Caki2 (cell line): ENCODE measurements at places on chromosomes 7 and 10. TPM values are rescaled to one million over a fixed set of nuclear protein-coding genes. Genes with fewer than 3 reads are reported as not detected.

GRCh38 chr7:24840563-24840962 lies 83.3 kb upstream of the GSDME start:
- DNase-seq, result no peak

GRCh38 chr7:123876557-123877256 lies 31.7 kb downstream of the HYAL4 start:
- DNase-seq, result peak; percentile 4

DNA sequence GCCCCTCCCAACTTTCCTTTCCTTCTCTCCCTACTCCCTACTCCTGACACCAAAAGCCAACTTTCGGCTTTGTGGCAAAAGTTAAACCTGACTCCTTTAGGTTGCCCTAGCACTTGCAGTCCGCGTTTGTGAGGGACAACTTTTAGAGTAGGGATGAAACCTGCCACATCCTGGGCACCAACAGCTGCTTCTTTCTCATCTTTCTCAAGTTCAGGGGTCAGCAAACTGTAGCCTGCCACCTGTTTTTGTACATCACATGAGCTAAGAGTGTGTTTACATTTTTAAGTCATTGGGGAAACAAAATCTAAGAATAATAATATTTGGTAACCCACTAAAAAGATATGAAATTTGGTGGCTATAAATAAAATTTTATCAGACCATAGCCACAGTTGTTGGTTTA lies 660.6 kb downstream of the KCNMA1 start:
- no peak for DNase-seq

DNA sequence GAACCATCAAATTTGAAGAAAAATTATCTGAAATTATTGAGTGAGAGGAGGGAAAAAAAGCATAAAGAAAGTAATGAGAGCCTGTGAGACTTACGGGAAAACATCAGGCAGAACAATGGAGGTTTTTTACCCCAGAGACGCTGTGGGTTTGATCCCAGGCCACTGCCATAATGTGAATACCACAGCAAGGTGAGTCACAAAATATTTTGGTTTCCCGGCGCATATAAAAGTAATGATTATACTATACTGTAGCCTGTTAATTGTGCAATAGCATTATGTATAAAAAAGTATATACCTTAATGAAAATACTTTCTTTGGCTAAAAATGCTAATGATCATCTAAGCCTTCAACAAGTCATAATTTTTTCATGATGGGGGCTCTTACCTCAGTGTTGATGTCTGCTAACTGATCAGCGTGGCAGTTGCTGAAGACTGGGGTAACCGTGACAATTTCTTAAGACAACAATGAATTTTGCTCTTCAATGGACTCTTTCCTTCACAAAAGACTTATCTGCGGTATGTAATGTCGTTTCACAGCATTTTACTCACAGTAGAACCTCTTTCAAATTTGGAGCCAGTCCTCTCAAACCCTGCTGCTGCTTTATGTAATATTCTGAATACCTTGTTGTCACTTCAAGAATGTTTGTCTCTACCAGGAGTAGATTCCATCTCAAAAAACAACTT lies 97.0 kb upstream of the FAM20C start:
- DNase-seq, result no peak

DNA sequence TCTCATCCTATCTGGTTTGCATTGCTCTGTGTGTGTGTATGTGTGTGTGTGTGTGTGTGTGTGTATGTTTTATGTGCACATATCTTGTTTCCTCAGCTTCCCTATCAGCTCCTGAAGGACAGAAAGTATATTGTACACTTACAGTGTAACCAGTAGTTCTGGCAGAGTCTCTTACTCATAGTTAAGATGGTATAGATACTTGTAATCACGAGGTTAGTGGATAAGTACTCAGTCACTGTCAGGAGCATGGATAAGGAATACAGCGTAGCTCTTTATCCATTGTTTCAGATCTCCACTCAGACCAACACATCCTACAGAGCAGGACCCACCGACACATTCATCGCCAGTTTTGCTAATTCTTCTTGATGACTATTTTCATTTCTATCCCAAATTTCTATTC lies 275.0 kb downstream of the TSPAN12 start:
- DNase-seq, result no peak

- DNase-seq, result no peak
These were observed 528 bp downstream of the CAMK2G start for GRCh38 chr10:73873838-73874215.

DNA sequence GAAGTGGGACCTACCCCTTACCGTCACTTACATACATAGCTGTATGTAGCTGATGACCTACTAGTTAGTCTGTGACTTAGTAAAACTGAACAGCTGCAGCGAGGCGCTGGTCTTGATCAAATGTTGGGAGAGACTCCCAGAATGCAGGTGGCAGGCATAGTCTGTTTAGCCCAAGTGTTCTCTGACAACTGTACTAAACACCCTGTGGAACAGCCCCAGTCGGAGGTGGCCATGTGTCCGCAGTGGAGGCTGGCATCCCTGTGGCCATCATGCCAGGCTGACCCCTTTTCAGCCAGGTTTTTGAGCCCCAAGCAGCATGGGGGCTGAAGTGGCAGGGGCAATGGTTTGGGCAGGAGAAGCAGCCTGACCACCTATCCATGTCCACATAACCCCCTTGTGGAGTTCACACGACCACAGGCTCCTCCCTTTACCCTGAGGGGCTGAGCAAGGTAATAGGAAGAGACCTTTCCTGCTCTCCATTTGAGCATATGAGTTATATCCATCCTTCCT lies 7.2 kb downstream of the ADCY1 start:
- no peak for DNase-seq

DNA sequence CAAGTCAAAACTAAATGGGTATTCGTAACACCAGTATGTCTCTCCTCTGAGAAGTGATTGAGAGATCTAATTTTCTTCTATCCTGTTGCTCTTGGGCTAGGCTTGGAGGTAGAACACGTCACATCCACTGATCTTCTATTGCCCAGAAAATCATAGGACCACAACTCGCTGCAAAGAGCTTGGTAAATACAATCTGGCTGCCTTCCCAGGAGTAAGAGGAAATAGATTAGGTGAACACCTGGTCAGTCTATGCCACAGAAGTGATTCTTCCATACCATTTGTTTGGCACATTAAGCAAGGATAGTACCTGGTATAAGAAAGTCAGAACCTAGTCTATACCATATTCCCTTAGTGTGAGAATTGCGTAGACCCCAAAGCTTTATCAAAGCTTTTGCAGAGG lies 129.3 kb upstream of the PHYHIPL start:
- no peak for DNase-seq

The RGR gene
- total RNA-seq, result not detected in 2 replicates

The CCDC172 gene
- total RNA-seq, result not detected in 2 replicates

The GTF2IRD2 gene
- 2.5 and 11.8 TPM in 2 replicates for total RNA-seq

The FRMD4A gene
- total RNA-seq, result 3.8 and 7.2 TPM in 2 replicates

The TLX1 gene
- not detected in 2 replicates for total RNA-seq

The NPC1L1 gene
- total RNA-seq, result not detected in 2 replicates

The DGKI gene
- 1.1 and 1.2 TPM in 2 replicates for total RNA-seq
